ENCODE measurements at places on chromosomes 16 and 17. TPM values are rescaled to one million over a fixed set of nuclear protein-coding genes. Genes with fewer than 3 reads are reported as not detected.

Gene CCL17
- not detected for total RNA-seq

Gene ZNF778
- 17.5 TPM for total RNA-seq

Gene HS3ST6
- total RNA-seq = not detected

Gene SLC35G6
- total RNA-seq = not detected

Gene SLX1A
- 30.3 TPM for total RNA-seq

Gene GPS1
- total RNA-seq = 164 TPM

Gene OR2C1
- total RNA-seq = not detected

Gene SP6
- total RNA-seq = 0.90 TPM

All from H9 (cell line).